SW 1271 (cell line): ENCODE measurements at places on chromosomes 2 and 18.

- DNase-seq: no peak
Observed at GRCh38 chr2:111642586-111643327, 241.2 kb downstream of the ANAPC1 start.

GRCh38 chr2:6828299-6828584, 37.5 kb downstream of the CMPK2 start:
- DNase-seq: peak; percentile 17

- no peak for DNase-seq
Observed at GRCh38 chr18:29823671-29824070, 1218.9 kb downstream of the DSC3 start.

DNA sequence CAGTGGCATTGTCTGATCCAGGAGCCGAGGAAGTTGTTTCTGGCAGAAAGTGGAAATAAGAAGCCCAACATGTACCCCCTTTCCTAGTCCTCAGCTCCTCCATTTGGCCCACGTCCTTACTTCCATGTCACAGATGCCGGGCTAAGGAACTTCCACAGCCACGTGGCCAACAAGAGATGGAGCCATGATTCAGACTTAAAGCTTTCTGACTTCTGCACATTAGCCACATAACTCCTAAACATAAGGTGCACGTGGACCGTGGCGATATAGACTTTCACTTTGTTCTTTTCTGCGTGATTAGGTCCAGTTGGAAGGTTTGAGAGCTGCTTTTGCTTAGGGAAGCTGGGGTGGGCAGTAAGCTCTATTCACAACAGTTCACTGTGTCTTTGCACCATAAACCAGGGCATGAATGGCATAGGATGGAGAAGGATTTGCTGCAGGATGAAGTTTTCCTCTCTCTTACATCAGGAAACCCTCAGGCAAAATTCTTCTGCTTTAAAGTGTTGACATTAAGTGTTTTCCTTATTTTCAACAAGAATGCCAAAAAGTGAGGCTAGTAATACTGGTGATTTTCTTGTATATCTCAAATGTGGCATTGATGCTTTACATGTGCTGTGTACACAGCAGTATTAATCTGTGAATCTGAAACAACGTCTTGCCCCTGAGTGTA, 61.2 kb upstream of the RBM44 start:
- no peak for DNase-seq

GRCh38 chr18:30632071-30632698, 410.4 kb downstream of the DSC3 start:
- DNase-seq: no peak

DNA sequence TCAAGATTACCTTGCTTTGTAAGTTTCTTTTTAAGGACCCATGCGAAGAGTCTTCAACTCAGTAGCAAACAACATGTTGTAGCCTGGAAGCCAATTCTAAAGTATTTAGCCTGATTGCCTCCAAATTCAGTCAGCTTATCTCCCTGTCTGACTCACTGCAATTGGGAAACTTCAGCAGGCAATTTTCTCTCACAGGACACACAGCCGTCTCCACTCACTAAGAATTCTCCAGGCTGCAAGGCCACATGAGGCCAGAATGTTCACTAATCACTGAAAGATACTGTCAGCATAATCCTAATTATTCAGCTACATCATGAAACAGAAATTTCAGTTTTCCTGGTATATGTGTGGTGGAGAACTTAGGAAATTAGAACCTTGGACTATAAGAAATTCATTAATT, 78.1 kb upstream of the PDE1A start:
- no peak for DNase-seq

- no peak for DNase-seq
Observed at GRCh38 chr2:8277921-8278571, 403.8 kb upstream of the ID2 start.

DNA sequence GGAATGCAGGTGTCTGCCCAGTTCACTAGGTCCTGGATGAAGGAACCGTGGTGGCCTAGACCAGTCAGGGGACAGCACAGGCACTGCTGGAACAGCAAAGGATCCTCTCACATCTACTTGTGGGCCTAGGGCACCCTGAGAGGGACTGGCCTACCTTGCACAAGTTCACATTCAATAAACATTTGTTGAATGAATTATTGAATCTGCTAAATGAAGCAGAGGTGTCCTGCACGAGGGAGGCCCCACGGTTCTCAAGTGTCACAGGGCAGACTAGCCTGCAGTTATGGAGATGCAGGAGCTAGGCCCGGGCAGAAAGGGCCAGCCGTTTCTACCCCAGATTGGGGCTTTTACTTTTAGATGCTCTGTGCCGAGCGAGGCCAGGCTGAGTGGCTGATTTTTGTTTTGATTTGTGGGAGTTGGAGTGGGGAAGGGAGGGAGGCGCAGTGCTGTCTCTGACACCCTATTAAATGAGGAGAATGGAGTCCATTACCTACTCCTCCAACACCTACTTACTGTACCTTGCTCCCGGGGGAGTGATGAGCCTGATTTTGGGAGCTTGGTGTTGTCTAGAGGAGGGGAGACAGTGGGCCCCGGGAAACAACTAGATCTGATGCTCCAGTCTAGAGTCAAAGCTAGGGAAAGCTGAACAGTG, 18.4 kb downstream of the SH2D6 start:
- no peak for DNase-seq

DNA sequence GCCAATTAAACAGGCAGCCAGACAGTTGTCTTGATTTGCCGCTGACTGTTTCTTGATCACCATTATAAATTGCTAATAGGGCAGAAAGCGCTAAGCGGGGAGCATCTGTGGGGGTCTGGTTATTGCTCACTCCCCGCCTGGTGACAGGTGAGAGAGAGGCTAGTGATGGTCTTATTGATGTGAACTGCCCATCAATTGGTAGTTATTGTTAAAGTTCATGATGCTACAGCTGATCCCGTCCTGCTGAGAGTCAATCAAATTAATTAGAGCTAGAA, 148.5 kb downstream of the LNPK start:
- no peak for DNase-seq

DNA sequence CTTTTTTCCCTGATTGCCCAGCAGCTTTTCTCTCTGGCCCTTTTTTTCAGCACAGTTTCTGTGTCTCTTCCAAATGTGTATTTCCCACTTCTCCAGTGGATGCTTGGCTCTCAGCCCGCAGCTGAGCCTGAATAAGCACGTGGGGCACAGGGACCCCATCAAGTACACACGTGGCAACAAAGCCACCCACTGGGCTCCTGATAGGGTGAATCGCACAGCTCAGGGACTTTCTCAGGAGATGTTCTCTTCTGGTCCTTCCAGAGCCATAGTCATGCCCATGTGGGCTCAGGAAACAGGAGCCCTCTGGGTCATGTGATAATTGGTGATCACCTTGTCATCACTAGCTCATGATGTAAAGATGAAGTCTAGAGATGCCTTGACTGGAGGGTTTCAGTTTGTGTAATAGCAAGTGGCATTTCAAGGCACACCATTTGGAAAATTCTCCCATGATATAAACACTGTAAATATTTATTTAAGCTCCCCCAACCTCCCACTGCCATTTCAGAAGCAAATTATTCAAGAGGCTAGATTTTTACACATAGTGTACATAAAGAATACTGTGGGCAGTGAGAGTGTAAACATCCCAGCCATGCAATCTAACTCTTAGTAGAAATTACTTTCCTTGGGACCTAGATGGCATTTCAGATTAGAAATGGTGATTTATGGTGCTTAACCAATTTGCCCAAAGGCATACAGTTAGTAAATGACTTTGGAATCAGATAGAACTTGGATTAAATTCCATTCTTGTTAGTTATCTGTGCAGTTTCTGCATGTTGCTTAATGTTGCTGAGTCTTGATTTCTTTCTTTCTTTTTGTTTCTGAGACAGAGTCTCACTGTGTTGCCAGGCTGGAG, 597.5 kb downstream of the SLC4A3 start:
- DNase-seq: no peak

GRCh38 chr18:6682437-6683111, 46.9 kb upstream of the ARHGAP28 start:
- DNase-seq: no peak

GRCh38 chr2:158510887-158511286, 54.1 kb downstream of the PKP4 start:
- no peak for DNase-seq

- no peak for DNase-seq
Observed at GRCh38 chr2:167015806-167016205, 127.5 kb downstream of the XIRP2 start.

DNA sequence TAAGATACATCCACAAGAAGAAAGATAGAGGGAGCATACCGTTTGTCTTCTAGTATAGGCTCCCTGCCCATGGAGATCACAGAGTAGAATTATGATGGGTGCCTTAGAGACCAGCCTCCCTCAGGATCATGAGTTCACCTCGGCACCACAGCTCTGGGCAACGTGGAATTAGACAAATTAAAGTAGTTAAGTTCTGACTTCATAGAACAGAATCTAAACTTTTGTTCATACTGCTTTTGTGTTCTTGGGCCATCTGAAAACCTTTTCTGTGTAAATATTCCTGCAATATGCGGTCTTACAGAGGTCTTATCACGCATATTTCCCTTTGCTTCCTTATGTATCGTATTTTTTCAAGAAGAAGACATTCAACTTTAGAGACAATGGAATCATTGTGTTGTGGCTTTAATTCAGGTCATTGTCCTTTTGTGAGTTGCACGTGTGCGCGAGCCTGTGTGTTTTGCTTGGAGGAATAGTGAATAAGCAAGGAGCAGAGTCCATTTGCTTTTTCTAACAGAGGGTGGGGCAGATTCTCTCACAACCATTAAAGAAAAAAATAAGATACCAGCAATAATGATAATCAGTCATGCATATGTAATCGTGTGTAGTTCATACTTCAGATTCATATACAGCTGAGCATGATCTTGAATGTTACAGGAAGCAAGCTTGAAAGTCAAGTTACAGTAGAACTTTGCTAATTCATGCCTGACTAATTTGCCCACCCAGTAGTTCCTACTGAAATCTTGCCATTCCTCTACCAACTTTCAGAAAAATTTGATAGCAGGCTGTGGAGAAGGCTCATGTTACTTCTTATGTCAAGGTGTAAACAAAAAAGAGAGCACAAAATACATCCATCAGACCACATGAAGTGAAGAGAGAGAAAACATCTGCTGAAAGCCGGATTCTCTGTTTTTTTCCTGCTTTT, 243.6 kb downstream of the NEDD4L start:
- DNase-seq: no peak

DNA sequence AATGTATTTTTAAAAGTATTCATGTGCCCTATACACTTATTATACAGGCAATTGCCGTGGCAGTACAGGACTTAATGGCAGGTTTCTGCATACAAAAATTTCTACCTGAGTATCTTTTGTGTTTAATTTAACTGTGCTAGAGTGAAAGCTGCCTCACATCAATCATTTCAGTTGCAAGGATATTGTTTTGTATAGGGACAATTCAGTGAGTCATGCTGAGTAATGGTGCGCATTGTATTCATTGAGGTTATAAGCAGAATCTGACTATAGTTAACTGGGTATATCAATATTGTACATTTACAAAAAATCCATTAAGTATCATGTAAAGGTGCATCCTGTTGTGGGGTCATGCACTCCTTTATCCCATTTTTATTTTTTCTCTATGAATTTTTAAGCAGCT, 121.5 kb downstream of the GCA start:
- DNase-seq: no peak

- DNase-seq: no peak
Observed at GRCh38 chr2:46157966-46158310, 139.3 kb upstream of the EPAS1 start.

DNA sequence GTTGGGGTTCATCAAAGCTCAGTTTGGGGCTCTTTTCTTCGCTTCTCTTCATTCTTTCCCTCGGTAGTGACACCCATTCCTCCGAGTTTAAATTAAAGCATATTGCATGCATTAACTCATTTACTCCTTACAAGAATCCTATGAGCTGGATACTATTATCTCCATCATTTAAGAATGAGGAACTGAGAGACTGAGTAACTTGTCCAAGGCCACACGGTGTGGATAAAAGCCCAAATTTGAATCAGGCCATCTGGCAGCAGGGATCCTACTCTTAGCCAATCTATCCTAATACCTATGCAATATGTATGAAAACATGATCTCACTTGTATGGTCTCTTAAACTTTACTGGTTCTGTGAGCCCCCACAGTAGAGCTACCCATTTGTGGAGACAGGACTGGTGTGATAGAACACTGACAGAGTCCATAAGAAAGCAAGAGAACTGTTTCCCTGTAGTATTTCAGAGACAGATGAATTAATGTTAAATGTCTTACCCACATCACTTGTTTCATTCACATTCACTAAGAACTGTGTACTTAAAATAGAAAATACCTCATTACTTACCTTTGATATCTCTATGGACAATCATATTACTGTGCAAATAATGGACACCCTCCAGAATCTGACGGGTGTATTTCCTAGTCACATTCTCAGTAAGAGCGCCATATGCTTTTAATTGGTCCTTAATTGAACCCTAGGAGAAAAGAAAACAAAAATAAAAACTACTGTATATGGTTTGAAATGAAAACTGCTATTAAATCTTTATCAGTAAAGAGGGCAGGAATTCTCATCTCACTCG, 20.4 kb upstream of the ERCC3 start:
- DNase-seq: no peak

- DNase-seq: no peak
Observed at GRCh38 chr2:23379220-23379695, 5.7 kb upstream of the KLHL29 start.

GRCh38 chr18:53838746-53839145, 385.7 kb downstream of the MBD2 start:
- DNase-seq: no peak

- DNase-seq: no peak
Observed at GRCh38 chr2:138147796-138148195, 183.5 kb downstream of the HNMT start.

- DNase-seq: peak; percentile 34
Observed at GRCh38 chr2:23520256-23520655, 135.3 kb downstream of the KLHL29 start.

DNA sequence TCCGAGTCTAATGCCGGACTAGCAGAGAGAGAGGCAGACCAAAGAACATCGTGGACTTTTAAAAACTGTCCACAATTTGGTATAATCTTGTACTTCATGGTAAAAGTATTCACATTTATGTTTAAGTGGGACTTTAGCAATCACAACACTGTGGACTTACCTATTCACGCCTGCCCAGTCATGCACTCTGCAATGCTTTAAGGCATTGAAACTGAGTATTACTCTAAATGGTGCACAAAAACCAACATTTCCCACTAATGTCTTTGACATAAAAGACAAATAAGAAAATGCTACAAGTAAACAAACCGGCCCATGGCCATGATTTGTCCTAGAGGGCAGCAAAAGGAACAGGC, 91.3 kb downstream of the ACVR1 start:
- no peak for DNase-seq

DNA sequence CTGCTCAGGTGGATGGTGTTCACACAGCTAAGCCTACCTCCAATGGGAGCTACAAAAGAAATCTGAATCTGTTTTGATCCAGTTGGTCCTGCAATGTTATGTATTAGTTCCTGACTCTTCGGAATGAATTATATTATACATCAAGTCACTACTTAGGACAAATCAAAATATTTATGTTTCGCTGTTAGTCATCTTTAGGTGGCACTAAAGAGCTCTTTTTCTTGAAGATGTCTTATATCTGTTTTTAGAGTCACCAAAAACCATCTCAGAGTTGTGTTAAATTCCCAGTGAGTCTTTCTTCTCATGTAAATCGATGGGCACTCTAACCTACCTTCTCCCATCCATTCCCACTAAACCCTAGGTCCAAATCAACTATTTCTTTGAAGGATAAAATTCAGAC, 2.2 kb downstream of the DNER start:
- DNase-seq: peak; percentile 44
